ENCODE measurements at places on chromosomes 16 and 17. TPM values are rescaled to one million over a fixed set of nuclear protein-coding genes. Genes with fewer than 3 reads are reported as not detected.

Gene APOBR
- total RNA-seq = 0.14 TPM

Gene TGFB1I1
- total RNA-seq = 18.7 TPM

Gene PHOSPHO1
- not detected for total RNA-seq

GRCh38 chr17:72861811-72862210, 230.7 kb downstream of the SLC39A11 start:
- H3K27ac ChIP-seq = no peak overlapping the region
- DNase-seq = no peak
- H3K27me3 ChIP-seq = no peaks in the 10 kb centered on the region
- no peaks in the 10 kb centered on the region for H3K36me3 ChIP-seq
- no peaks in the 10 kb centered on the region for H3K4me1 ChIP-seq

GRCh38 chr17:7213895-7214299, 5.7 kb downstream of the DLG4 start:
- no peak for DNase-seq
- peak overlapping the region; percentile 74 for H3K4me3 ChIP-seq
- H3K27ac ChIP-seq = peak overlapping the region; percentile 85
- H3K4me1 ChIP-seq = peaks cover 17% of the 10 kb centered on the region
- H3K36me3 ChIP-seq = peaks cover 19% of the 10 kb centered on the region
- peaks cover 70% of the 10 kb centered on the region for H3K27me3 ChIP-seq

GRCh38 chr17:13074026-13074425, 56.2 kb upstream of the ELAC2 start:
- no peaks in the 10 kb centered on the region for H3K36me3 ChIP-seq
- no peak overlapping the region for H3K27ac ChIP-seq
- H3K4me1 ChIP-seq = no peaks in the 10 kb centered on the region

DNA sequence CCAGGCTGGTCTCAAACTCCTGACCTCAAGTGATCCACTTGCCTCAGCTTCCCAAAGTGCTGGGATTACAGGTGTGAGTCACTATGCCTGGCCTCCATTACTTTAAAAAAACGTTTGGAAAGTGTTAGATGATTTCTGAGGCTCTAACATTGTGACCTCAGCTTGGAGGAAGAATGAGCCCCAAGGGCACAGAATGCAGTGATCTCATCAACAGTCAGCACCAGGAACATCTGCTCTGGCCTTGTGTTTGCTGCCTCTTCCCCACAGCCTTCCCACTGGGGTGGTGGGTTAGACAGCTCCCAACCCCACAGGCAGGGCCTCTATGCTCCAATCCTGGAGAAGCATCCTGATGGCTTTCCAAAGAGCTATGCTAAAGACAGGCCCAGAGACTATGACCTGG, 37.7 kb upstream of the SREBF1 start:
- H3K4me3 ChIP-seq = no peak overlapping the region
- no peaks in the 10 kb centered on the region for H3K27me3 ChIP-seq
- no peak overlapping the region for H3K27ac ChIP-seq
- H3K36me3 ChIP-seq = no peaks in the 10 kb centered on the region

DNA sequence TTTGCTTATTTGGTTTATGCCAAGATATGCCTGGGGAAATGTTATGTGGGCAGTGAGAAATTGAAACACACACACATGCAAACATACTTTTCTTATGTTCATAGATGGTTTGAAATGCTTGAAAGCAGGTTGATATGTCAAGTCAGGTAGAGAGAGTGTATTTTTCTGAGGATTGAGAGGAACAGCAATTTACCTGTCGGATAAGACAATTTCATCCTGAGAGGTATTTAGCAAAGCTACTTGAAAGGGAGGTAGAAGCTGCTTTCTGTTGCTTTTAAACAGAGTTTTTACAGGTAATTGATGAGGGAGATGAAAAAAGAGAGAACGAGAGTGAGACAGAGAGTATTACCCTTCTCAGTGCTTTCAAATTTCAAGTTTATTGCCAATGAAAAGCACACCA, 854.3 kb downstream of the CDH8 start:
- H3K4me3 ChIP-seq = no peak overlapping the region
- H3K4me1 ChIP-seq = no peaks in the 10 kb centered on the region
- H3K36me3 ChIP-seq = no peaks in the 10 kb centered on the region
